ENCODE measurements at places on chromosomes 7 and 10.

GRCh38 chr7:100393233-100393905 lies 20.1 kb downstream of the PILRA start:
- no peak for DNase-seq

GRCh38 chr10:69004821-69005220 lies 16.2 kb downstream of the KIFBP start:
- no peak for DNase-seq

- DNase-seq = no peak
Observed at GRCh38 chr10:86799188-86799845, 42.9 kb downstream of the BMPR1A start.

GRCh38 chr7:81407094-81407493 lies 362.8 kb downstream of the HGF start:
- DNase-seq = no peak

DNA sequence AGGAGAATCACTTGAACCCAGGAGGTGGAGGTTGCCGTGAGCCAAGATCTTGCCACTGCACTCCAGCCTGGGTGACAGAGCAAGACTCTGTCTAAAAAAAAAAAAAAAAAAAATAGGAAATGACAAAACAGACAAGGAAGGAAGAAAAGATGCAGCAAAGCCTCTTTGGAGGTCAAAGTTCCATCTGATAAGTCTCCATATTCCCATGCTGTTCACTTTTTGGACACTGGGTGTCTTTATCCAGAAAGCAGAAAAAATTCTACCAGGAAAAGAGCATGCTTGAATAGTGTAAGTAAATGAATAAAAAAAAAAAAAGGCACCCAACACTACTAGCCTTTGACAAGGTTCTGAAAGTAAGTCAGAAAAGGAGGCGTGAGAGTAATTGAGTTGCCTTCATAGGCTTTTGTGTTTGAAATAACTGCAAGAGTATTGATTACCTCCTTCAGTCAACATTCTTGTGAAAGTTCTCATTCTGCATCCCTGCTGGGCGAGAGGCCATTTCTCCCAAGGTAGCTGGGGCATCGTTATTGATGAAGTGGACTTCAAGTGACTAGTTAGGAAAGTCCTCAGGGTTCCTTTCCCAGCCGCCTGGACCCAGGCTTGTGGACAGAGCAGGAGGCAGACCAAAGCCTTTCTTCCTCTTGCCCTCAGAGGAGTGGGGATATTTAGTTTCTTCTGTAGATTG lies 133.3 kb upstream of the KIF5B start:
- no peak for DNase-seq

All from stimulated activated CD8-positive, alpha-beta memory T cell treated with anti-CD3 and anti-CD28 coated beads, Interleukin-4, amount 100 ng/mL, for 1 hour (primary cell).